CD8-positive, alpha-beta T cell (primary cell): ENCODE measurements at places on chromosomes 16 and 17.

DNA sequence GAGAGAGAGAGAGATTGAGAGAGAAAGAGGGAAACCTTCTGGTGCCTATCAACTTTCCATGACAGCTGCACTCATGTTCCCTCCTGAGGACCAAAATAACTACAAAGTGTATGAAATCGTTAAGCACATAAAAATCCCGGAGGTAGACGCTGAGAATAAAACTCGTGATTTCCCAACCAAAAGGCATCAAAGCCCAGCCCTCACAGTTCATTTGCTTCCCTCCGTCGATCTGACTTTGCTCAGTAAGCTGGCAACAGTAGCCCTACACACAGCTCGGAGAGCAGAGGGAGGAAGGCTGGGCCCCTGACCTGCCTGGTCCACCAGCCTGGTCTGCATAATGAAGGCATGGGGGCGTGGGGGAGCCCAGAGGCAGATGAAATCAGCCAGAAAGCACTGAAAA, 273.9 kb upstream of the ZFHX3 start:
- no peak for DNase-seq

DNA sequence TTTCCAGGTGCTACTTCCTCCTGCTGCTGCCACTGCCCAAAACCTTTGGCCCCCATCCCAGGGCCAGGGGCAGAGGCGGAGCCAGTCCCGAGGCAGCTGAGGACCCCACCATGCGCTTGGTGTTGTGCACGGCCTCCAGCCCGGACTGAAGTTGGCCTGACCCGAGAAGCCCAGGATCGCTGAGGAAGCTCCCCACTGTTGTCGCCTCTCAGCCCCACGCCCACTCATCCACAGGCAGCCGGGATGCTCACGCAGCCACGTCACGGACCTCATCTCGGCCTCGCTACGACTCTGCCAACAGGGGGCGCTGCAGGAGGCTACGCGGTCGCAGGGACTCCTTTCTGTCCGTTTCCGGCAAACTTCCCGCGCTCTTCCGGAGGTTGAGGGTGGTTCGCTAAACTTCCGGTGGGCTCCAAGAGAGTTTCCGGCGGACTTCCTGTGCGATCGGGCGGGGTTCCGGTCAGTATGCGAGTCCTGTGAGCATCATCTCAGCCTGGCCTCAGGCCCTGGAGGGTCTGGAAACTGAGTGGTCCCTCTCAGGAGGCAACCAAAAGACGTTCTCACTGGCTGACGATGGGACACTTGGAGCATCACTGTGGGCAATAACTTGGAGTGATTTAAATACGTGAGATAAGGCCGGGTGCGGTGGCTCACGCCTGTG, 12.4 kb downstream of the ZG16B start:
- DNase-seq = peak; percentile 36

- no peak for DNase-seq
Observed at GRCh38 chr17:48579471-48579759, 1.3 kb upstream of the HOXB4 start.

DNA sequence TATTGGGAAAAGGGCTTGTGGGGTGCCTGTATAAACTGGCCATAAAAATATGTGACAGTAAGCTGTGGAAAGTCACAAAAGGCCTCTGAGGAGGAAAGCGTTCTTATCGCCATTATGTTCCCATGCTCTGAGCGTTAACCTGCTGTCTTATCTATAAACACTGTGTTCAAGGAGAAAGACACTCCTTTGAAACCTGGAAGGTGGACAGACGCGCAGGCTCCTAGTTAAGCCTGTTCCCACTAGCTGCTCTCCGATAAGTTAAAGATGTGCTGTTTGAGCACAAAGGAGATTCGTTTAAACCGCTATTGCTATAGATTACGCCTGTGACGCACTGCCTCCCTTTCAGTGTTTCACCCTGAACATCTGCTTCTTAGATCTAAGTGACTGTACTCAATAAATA, 5.2 kb downstream of the ALOX12B start:
- no peak for DNase-seq

- no peak for DNase-seq
Observed at GRCh38 chr16:60214311-60214710, 1480.2 kb upstream of the GOT2 start.

- DNase-seq = no peak
Observed at GRCh38 chr17:5719976-5720375, 135.7 kb upstream of the NLRP1 start.

- peak; percentile 26 for DNase-seq
Observed at GRCh38 chr17:28675980-28676379, 14.0 kb downstream of the SUPT6H start.

- no peak for DNase-seq
Observed at GRCh38 chr17:76946772-76947135, 78.5 kb downstream of the MGAT5B start.

DNA sequence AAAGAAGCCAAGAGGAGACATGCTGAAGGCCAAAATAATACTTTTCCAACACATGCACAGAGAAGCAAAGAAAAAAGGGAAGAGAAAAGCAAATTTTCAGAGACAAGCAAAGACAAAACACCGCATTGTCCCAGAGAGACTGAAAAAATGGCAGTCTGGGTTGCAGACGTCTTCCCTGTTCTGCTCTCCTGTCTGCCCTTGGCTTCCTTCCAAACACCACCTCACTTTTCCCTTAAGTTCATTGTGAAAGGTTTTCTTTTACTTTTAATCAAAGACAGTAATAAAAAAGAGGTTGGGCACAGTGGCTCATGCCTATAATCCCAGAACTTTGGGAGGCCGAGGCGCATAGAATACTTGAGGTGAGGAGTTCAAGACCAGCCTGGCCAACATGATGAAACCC, 21.2 kb upstream of the VAT1L start:
- no peak for DNase-seq

GRCh38 chr17:70336411-70336810, 167.1 kb downstream of the KCNJ2 start:
- no peak for DNase-seq

- no peak for DNase-seq
Observed at GRCh38 chr17:67246403-67246652, 1.3 kb upstream of the HELZ start.

DNA sequence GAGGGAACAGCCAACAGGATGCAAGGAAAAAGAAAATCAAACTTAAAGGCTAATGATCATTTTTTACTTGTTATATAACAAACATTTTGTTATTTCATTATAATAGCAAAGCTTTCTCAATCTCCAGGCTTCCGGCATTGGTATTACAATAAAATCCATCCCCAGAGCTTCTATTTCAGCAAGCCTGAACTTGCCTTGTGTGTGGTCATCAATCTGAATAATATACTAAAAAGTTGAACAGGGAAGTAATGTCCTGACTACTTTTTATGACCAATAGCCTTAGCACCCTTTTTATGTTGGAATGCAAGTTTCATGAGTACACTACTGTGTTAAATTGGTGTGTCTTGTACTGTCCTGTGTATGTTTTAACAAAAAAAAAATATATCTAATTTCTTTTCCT, 27.1 kb upstream of the VWA3A start:
- DNase-seq = no peak

DNA sequence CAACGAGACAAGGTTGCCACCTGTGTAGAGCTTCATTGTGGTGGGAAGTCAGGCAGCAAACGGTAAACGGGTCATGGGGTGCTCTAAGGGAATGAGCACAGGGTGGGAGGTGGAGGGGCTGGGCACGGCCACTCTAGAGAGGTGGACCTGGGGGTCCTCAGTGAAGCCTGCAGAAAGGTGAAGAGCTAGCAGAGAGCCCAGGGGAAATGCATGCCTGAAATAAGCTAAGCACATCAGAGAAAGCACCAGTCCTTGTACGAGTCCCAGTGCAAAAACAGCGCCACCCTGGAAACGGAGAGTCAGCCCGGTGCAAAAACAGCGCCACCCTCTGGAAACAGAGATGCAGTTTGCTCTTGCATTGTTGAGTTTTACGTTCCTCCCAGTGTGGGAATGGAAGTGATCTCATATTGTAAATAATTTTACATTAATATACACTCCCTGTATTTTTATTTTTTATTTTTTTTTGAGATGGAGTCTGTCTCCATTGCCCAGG, 65.0 kb downstream of the TBC1D16 start:
- peak; percentile 76 for DNase-seq
